ENCODE measurements at places on chromosomes 13 and 19.

DNA sequence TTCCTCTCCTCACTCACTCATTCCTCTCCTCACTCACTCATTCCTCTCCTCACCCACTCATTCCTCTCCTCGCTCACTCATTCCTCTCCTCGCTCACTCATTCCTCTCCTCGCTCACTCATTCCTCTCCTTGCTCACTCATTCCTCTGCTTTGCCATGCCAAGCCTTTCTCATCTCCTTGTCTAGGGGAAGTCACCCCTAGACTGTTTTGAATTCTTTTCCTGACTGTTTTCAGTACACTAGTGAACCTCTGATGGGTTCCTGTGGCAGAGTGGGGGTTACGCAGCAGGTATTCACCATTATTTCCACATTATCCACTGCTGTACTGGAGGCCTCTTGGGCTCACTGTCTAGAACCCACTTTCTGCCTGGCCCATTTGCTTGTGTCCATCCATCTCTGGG is 1.2 kb downstream of the CYP4F8 start:
- no peak overlapping the region for H3K27ac ChIP-seq
- no peaks in the 10 kb centered on the region for H3K4me1 ChIP-seq
- H3K4me3 ChIP-seq: no peak overlapping the region
- DNase-seq: no peak
- peaks cover 19% of the 10 kb centered on the region for H3K27me3 ChIP-seq

DNA sequence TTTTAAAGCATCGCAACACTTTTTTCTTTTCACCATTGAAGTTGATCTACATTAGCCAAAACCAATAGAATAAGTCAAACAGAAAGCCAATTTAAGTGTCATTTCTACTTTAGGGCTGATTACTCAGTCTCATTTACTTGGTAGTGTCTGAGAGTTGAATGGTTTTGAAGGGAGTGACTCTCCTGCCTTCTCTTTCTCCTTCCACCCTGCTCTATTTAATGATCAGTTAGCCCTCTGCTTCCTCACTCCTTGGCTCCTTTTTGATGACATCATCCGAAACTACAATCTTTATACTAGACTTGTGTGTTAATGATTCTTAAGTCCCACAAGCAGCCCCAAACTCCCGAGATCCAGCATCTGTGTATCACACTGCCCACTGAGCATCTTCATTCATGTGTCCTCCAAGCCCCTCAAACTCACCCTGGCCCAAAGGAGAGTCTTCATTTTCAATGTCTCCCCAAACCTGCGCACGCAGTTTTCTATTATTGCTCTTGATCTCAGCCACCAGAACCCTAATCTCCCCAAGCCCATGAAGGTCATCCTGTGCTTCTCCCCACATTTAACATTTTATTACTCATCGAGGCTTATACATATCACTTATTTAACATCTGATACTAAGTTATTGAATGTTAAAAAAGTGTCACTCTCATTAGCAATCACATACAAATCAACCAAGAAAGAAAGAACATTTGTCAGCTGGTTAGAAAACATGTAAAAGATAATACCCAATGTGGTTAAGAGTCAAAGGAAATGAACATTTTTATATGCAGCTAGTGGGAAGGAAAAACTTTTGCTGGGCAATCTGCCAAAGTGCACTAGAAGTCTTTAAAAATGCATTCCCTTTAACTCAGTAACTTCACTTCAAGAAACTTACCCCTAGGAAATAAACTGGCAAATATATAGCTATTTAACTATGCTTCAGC is 32.2 kb upstream of the ARGLU1 start:
- peaks cover 12% of the 10 kb centered on the region for H3K27me3 ChIP-seq
- no peak for DNase-seq
- no peak overlapping the region for H3K4me3 ChIP-seq
- H3K27ac ChIP-seq: no peak overlapping the region
- H3K36me3 ChIP-seq: no peaks in the 10 kb centered on the region

GRCh38 chr19:44003461-44004009 is 778 bp downstream of the ZNF230 start:
- H3K4me1 ChIP-seq: peaks cover 22% of the 10 kb centered on the region
- peaks cover 45% of the 10 kb centered on the region for H3K36me3 ChIP-seq
- H3K27me3 ChIP-seq: no peaks in the 10 kb centered on the region

DNA sequence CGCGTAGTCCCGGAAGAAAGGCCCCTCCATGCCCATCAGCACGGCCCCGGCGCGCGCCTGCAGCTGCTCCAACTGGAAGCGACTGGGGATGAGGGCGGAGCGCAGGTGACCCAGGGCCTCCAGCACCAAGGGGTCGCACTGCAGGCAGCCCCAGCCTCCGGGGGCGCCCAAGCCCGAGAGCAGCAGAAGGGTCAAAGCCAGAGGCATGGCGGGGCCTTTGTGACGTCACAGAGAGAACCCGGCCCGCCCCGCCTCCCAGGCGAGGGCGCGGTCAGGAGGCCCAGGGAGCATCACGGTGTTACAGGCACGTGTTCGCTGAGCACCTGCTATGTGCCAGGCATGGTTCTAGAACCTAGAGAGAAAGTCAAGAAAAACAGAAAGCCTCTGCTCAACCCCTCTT is at the start of gene IZUMO2:
Gene IZUMO2 (minus strand): TSS at position 294 of the 400 bp plus-strand sequence. CDS start 87 bp downstream, at position 207.
- H3K27ac ChIP-seq: no peak within 1 kb of the TSS
- H3K27me3 ChIP-seq: peaks cover 11% of the 10 kb centered on the region
- no peak for DNase-seq
- H3K4me1 ChIP-seq: no peaks in the 10 kb centered on the region

DNA sequence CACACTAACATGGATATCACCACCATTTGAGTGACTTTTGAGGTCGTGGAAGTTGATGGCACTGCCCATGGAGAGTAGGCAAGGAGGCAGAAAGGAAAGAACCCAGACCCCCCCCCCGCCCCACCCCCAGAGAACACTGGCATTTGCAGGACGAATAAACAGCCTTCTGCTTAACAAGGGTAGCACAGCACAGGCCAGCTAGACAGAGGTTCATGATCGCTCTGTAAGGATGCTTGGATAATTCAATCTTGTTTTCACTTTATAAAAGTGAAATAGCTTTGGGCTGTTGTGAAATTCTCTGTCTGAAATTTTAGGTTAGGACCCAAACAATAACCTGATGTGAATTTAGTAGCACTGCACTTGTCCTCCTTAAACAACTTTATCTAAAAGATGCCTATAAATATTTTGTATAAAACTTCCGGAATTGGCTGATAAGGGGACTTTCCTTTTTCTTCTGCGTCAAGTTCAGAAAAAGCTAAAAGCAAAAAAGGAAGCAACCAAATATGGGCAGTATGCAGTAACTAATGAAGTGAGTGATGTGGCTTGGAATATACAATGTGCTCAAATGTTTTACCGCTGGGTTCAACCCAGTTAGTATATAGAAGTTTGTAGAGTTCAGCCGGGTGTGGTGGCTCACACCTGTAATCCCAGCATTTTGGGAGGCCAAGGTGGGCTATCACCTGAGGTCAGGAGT is 163.7 kb downstream of the SHISA2 start:
- H3K36me3 ChIP-seq: no peaks in the 10 kb centered on the region
- no peaks in the 10 kb centered on the region for H3K27me3 ChIP-seq
- DNase-seq: no peak
- peak overlapping the region; percentile 72 for H3K27ac ChIP-seq
- H3K4me1 ChIP-seq: peaks cover 35% of the 10 kb centered on the region

DNA sequence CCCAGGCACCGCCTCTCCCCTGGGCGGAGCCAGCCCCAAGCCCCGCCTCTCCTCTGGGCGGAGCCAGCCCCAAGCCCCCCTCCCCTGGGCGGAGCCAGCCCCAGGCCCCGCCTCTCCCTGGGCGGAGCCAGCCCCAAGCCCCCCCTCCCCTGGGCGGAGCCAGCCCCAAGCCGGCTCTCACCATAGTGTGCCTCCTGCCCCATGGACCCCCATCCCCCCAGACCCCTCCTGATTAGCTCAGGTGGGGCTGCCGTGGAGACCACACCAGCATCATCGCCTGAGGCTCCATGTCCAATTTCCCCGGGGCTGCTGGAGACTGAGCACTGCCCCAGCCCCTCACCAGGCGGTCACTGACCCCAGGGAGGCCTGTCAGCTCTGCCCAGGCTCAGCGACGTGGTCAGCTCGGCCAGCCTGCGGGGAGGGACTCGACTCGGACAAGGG is 4.2 kb upstream of the MADCAM1 start:
- no peaks in the 10 kb centered on the region for H3K36me3 ChIP-seq
- H3K4me1 ChIP-seq: peaks cover 21% of the 10 kb centered on the region
- H3K4me3 ChIP-seq: no peak overlapping the region
- peak; percentile 49 for DNase-seq
- H3K27me3 ChIP-seq: peaks cover 29% of the 10 kb centered on the region
- no peak overlapping the region for H3K27ac ChIP-seq

DNA sequence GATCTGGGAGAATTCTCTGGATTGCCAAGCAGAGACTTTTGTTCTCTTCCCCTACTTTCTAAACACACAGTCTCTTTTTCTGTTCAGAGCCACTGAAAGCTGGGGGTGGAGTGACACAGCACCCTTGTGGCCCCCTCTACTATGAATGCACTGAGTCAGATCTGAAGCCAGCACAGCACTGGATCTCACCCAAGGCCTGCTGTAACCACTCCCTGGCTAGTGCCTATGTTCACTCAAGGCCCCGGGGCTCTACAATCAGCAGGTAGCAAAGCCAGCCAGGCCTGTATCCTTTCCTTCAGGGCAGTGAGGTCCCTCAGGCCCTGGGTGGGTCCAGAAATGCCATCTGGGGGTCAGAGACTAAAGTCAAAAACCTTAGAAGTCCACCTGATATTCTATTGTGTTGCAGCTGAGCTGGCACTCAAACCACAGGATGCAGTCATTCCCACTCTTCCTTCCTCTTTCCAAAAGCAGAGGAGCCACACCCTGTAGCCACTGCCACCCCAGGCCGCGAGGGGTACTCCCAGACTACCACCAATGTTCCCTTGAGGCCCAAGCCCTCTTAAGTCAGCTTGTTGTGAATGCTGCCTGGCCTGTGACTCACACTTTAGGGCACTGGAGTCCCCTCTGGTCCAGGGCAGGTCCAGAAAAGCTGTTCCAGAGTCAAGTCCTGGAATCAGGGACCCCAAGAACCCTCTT is 110.1 kb upstream of the RXFP2 start:
- H3K36me3 ChIP-seq: no peaks in the 10 kb centered on the region
- no peaks in the 10 kb centered on the region for H3K4me1 ChIP-seq
- no peaks in the 10 kb centered on the region for H3K27me3 ChIP-seq
- no peak for DNase-seq
- H3K27ac ChIP-seq: no peak overlapping the region
- H3K4me3 ChIP-seq: no peak overlapping the region

GRCh38 chr13:27952876-27953675 is 16.0 kb downstream of the CDX2 start:
- no peak overlapping the region for H3K27ac ChIP-seq
- peak overlapping the region; percentile 60 for H3K4me3 ChIP-seq
- H3K36me3 ChIP-seq: peaks cover 1% of the 10 kb centered on the region

- H3K4me1 ChIP-seq: no peaks in the 10 kb centered on the region
- no peak overlapping the region for H3K27ac ChIP-seq
- peaks cover 46% of the 10 kb centered on the region for H3K27me3 ChIP-seq
- DNase-seq: no peak
These were observed 42.2 kb upstream of the SPACA7 start for GRCh38 chr13:112333756-112334543.

DNA sequence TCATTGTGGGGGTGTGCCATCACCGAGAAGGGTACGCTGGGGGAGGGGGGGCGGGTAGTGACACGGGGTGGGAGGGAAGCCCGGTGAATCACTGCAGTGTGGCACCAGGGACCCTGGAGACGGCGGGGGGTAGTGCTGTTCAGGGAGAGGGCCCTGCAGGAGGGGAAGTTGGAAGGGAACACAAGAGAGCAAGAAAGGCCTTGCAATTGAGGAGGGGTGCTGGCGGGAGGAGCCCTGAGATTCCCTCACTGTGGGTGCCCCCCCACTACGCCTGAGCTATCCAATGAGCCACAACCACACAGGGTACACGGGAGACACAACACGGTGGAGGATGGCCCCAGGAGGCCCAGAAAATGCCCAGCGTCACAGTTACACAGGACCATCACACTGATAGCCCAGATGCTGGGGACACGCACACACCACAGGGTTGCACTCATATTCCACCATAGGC is 516 bp upstream of the ATP1A3 start:
- H3K27ac ChIP-seq: no peak overlapping the region
- DNase-seq: no peak
- H3K4me1 ChIP-seq: peaks cover 30% of the 10 kb centered on the region

- H3K4me1 ChIP-seq: no peaks in the 10 kb centered on the region
- H3K4me3 ChIP-seq: no peak overlapping the region
- no peak overlapping the region for H3K27ac ChIP-seq
- H3K36me3 ChIP-seq: no peaks in the 10 kb centered on the region
These were observed 61.8 kb downstream of the IRS2 start for GRCh38 chr13:109724603-109725002.

- no peak overlapping the region for H3K27ac ChIP-seq
- H3K27me3 ChIP-seq: no peaks in the 10 kb centered on the region
- H3K36me3 ChIP-seq: no peaks in the 10 kb centered on the region
These were observed 461.4 kb downstream of the MYO16 start for GRCh38 chr13:109090796-109091195.

- H3K4me1 ChIP-seq: peaks cover 12% of the 10 kb centered on the region
- H3K27me3 ChIP-seq: no peaks in the 10 kb centered on the region
- H3K27ac ChIP-seq: peak overlapping the region; percentile 73
- no peak overlapping the region for H3K4me3 ChIP-seq
- DNase-seq: peak; percentile 60
These were observed 12.1 kb downstream of the PIN1 start for GRCh38 chr19:9847087-9847671.
